GM06990 (cell line): ENCODE measurements at places on chromosomes 1 and 21.

GRCh38 chr1:230066031-230066430 is 1.0 kb upstream of the GALNT2 start:
- no peak for DNase-seq

DNA sequence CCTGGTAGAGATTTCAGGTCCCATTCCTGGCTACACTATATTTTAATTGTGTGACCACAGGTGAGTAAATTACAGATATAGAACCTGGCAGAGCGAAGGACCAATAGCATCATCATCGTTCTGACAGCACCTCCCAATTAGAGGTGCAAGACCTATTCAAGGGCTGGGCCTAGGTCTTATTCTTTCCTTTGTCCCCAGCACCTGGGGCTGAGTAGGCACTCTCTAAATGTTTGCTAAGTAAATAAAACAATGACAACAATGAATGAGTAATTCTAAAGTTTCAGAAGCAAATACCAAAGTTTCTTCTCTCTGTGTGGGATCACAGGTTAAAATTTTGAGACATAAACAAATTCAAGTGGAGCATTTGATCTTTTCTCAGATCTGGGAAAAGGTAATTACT is 32.7 kb downstream of the BEND5 start:
- DNase-seq: no peak

DNA sequence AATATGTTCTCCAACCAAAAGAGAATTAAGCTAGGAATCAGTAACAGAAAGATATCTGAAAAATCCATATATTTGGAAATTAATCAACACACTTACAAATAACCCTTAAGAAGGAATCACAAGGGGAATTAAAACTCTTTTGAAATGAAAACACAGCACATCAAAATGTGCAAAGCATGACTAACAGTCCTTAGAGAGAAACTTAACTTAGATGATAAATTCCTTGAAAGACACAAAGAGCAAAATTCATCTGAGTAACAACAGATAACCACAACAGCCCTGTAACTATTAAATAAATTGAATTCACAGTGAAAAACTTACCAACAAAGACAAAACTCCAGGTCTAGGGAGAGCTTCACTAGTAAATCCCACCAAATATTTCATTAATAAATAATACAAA is 283.8 kb downstream of the SDCCAG8 start:
- DNase-seq: no peak

DNA sequence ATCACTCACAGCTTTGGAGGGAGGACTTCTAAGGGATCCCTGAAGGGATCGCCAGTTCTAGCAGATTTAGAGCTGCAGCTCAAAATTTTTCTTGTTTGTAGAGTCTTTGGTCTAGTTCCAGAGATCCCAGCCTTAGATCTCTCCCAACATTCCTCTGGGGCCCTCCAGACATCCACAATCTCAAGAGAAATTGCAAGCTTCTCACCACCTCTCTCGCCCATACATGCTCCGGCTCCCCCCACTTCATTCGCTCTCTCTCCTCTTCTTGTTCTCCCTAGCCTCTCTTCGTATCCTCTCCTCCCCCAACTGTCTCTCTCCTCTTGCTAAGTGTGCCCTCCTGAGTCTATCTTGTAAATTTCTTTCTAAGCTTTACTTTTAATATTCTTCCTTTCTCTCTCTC is 15.1 kb upstream of the TUT4 start:
- DNase-seq: no peak

DNA sequence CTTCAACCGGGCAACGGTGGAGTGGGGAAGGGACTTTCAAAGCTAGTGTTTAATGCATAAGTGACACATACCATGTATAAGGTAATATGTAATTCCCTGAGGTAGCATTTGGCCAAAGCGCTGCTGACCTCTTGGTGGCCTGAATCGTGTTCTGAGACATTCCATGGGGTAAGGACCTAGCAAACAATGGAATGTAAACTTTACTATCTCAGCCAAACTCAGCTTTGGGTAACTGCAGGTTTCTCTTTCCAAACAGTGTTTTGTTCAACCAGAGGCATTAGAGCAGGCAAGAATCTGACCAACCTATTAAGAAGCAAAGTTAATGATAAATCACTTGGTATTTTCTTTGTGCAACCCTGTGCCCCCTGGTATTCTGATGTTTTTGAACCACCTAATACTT is 22.0 kb downstream of the TGFB2 start:
- no peak for DNase-seq

DNA sequence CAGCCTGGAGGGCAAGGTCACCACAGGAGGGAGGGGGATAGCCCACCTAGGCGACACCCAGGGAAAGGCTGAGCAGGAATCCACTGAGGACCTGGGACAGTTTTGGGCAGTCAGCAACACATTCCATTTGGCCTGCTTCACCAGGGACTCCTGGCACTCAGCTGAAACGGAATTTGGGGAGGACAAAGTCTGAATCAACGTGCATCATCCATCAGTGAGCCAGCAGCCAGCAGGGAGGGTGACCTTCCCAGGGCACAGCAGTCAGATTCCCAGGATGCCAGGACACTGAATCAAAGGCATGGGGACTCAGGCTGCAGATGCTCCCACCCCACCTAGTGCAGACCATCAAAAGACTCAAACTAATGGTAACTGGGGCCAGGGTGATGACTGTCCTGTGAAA is 4.6 kb downstream of the SH3BP5L start:
- no peak for DNase-seq

- DNase-seq: no peak
These were observed 58.7 kb upstream of the APOBEC4 start for GRCh38 chr1:183711741-183712361.

DNA sequence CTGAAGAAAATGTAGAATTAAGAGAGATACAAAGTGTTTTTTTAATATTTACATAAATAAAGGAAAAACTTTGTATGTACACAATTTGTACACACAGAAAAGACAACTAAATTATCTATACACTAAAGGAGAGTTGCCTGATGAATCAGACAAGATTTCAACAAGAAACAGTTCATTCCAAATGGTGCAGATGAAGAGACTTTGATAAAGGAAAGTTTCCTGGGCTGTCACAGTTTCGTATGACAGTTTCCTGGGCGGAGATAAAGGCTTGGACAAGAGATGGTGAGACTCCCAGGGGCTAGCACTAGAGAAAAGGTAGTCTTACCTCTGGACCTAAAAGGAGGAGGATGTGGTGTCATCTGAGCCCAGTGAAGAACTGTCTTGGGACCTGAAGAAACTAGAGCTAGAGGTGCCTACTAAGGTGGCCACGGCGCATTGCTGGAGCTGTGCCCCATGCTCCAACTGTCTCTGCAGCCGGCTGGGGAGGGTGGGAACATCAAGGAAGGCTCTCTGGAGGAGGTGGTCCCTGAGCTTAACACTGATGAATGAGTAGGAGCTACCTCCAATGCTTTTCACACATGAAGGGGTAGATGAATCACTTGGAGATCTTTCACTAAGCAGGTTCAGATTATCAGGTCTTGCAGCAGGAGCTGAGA is 32.2 kb downstream of the ETS2 start:
- DNase-seq: no peak

DNA sequence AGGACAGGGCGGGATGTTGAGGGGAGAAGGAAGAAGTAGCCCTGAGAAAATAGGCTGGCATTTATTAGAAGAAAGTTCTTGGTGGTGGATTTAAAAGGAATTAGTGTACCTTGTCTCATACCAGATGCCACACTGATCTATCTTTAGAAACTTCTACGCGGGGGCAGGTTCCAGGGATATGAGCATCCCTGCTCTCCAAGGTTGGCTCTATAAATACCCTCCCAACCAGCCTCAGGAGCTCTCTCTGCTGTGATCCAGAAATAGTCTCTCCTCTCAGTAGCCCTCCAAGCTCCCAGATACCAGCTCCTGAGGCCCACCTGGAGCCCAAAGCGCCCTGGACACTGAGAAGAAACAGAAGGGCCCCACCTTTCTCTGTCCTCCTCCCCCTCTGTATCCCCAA is 128.3 kb upstream of the TNR start:
- DNase-seq: no peak

DNA sequence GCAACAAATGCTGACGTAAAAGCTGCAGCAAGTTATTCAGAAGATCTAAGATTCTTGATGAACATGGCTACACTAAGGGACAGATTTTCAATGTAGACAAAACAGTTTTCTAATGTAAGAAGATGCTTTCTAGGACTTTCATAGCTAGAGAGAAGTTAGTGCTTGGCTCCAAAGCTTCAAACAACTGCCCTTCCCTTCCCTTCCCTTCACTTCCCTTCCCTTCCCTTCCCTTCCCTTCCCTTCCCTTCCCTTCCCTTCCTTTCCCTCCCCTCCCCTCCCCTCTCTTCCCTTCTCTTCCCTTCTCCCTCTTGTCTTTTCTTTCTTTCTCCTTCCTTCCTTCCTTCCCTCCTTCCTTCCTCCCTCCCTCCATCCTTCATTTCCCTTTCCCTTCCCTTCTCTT is 365.3 kb upstream of the ADGRL4 start:
- DNase-seq: no peak

- DNase-seq: no peak
These were observed 35.2 kb upstream of the GOLT1A start for GRCh38 chr1:204248954-204249353.

GRCh38 chr21:15775981-15776380 is 46.2 kb downstream of the USP25 start:
- no peak for DNase-seq

DNA sequence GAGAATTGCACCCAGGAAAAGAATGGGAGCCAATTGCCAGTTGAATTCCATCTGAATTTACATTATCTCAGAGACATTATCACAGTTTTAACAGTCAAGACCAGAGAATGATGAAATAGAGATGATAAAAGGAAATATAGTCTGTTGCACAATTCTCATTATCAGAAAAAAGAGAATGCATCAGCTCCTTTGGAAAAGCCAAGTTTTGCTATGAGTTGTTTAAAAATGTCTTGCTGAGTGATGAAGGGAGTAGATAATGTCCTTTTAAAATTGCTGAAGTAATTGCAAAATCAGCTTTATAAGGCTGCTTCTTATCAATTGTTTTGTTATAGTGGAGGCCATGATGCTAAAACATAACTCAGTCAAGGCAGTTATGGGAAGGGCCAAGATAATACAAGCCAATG is 37.9 kb upstream of the EEIG2 start:
- no peak for DNase-seq

GRCh38 chr1:165544996-165545395 is 1.2 kb downstream of the LRRC52 start:
- no peak for DNase-seq

- no peak for DNase-seq
These were observed 195.3 kb downstream of the ZBTB18 start for GRCh38 chr1:244246334-244246733.

DNA sequence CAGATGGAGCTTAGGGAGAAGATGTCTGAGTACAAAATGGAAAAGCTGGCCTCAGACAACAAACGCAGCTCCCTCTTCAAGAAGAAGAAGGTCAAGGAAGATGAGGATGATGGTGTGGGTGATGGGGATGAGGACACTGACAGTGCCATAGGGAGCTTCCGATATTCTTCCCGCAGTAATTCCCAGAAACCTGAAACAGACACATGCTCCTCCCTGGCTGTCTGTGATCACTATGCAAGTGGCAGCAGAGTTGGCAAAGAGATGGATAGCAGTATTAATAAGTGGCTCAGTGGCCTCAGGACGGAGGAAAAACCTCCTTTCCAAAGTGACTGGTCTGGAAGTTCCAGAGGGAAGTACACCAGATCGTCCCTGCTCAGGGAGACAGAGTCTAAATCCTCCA is 33.8 kb downstream of the STYXL2 start:
- DNase-seq: no peak

GRCh38 chr1:32487182-32487581 is 22.3 kb downstream of the ZBTB8B start:
- no peak for DNase-seq

- no peak for DNase-seq
These were observed 40.6 kb upstream of the HHAT start for GRCh38 chr1:210288116-210288515.

DNA sequence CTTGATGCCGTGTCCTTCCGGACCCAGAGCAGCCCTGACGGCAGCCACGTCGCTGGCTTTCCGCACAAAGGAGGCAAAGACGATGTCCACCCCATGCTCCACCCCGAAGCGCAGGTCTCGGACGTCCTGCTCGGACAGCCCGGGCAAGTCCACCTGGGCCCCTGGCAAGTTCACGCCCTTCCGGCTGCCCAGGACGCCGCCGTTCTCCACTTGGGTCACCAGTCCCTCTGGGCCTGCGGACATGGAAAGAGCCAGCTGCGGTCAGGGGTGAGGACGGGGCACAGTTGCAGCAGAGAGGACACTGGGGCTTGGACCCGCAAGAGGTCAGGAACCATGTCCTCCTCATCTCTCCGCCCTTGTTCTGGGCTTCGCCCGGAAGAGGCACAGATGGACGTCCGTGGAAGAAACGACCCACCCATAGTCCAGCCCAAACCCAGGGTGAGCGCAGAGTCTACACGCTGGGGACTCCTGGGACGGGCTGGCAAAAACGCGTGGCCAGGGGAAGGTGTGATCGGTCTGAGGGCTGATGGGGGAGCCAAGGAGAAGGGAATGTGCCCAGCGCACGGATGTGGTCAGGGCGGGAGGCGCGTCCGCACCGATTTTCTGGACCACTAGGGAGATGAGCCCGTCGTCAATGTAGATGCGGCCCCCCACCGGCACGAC is 6.6 kb downstream of the PKLR start:
- no peak for DNase-seq

- no peak for DNase-seq
These were observed 101.4 kb downstream of the BEND5 start for GRCh38 chr1:48675251-48675650.

- no peak for DNase-seq
These were observed 5.5 kb upstream of the ZRANB2 start for GRCh38 chr1:71086331-71086730.

- no peak for DNase-seq
These were observed 75.0 kb upstream of the GUCA2A start for GRCh38 chr1:42239555-42239954.

GRCh38 chr1:58824753-58825389 is 41.0 kb upstream of the JUN start:
- no peak for DNase-seq

GRCh38 chr1:247437551-247438505 is 20.1 kb downstream of the OR2B11 start:
- DNase-seq: no peak

- DNase-seq: no peak
These were observed 70.8 kb downstream of the KIF26B start for GRCh38 chr1:245225322-245226202.

DNA sequence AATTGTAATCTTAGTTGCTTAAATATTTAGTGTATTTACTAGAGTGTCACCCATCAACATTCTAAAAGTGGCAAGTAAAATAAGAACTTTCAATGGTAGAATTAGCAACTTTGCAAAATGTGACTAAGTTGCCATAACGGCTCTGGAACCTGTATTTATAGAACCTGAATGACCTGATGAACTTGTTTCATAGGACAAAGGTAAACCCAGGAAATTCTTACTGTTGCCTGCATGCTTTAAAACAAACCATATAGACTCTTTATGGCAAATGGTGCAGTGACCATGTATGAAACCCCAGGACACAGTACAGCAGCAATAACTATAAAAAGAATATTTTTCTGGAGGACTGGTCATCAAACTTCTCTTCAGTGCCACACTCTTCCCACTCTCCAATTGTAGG is 22.9 kb downstream of the AK2 start:
- no peak for DNase-seq

GRCh38 chr1:117215019-117215418 is 4.3 kb upstream of the VTCN1 start:
- no peak for DNase-seq

- no peak for DNase-seq
These were observed 251.8 kb upstream of the IRF2BP2 start for GRCh38 chr1:234861761-234862160.
